ENCODE measurements at places on chromosomes 3 and 15.
A peak's percentile ranks its signal among the peaks of the same experiment; 100 is the strongest.

GRCh38 chr3:22969276-22969675 is 233.9 kb upstream of the UBE2E2 start:
- no peak for DNase-seq

DNA sequence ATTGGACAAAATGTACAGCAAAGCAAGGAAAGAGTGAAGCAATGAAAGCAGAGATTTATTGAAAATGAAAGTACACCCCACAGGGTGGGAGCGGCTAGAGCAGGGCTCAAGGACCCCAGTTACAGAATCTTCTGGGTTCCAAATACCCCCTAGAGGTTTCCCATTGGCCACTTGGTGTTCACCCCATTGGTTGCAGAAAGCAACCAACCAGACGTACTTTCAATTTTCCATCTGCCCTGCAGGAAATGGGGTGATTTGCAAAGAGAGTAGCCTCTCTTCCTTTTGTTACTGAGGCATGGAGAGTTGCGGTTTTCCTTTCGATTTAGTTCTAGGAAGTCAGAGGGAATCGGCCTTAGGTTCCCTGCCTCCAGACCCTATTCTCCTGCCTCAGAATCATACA is 2.4 kb downstream of the PML start:
- no peak for DNase-seq

GRCh38 chr15:77636209-77636608 is 3.5 kb upstream of the LINGO1 start:
- DNase-seq = no peak

GRCh38 chr3:157127831-157128767 is 31.8 kb downstream of the CCNL1 start:
- DNase-seq = peak; percentile 46

GRCh38 chr3:122988508-122988907 is 39.1 kb downstream of the SEMA5B start:
- no peak for DNase-seq

DNA sequence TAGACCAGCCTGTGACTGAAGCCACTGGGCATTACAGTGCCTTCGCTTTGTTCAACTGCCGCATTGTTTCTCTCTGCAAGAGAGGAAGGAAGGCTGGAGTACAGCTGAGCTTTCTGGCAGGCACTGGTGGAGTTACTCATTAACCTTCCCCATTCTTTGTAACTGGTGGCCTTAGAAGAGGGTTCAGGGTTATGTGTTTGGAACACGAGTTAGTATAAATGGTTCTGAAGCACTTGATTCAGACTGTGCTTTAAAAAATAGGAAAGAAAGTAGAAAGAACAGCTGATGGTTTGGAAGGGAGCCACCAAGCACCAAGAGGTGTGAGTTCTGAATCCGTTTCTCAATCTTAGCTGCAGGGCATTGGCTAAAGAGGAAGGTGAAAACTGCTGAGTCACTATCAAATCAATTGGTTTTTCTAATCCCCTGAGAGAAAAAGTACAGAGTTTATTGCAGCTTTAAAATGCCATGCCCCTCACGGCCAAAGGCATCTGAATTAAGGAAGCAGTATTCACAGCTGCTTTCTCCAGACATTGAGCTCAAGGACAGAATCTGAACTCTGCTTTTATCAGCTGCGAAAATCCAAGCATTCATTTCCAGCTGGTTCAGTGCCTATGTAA is 3.6 kb downstream of the HGD start:
- DNase-seq = no peak

- no peak for DNase-seq
Measured at GRCh38 chr3:71406972-71407810, 176.3 kb downstream of the FOXP1 start.

DNA sequence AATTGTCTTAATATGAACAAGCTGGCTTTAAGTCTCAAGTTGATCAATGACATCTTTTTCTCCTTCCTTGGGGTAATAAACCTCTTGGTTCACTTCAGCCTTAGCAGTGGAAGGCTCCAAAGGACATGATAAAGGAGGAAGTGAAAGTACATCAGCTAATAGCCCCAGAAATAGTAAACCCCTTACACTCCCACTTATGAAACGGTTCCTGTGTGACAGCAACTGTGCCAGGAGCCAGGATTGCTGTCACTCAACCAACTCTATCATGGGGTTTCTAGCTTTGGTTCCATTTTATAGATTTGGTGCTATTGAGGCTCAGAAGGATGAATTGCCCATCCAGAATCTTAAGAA is 216.7 kb downstream of the ABHD5 start:
- DNase-seq = no peak
